ENCODE measurements at places on chromosomes 3 and 15.
A peak's percentile ranks its signal among the peaks of the same experiment; 100 is the strongest.

DNA sequence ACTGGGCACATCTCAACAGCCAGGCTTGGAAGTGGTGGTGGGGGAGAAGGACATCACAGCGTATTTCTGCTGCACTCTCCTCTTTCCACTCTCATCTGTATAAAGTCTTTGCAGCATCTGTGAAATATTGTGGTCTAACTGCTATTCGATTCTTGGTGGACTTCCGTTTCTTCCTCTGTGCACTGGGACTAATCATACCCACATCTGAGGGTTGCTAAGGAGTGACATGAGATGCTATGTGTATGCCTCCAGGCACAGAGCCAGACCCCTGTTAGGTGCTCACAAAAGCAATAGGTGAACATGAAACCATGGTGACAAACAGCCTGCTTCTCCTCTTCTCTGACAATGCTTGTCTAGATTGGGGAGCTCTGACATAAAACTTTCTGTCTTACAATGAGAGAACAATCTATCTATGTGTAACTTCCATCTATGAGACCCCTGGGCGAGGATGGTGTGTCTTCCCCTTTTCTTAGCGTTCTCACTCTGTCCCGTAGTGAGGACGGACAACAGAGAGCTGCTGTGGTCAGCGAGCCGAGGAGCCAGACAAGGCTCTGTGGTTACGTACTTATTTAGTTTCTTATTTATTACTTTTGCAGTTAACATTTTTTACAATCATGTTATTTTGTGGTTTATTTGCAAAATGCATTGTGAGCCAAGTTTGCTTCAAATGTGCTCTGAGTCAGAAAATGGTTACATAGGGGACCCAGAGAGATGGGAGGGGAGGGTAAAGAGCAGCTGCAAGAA, 196.7 kb upstream of the TPRG1 start:
- DNase-seq: no peak

- DNase-seq: no peak
Observed at GRCh38 chr15:55257938-55258337, 31.7 kb downstream of the RAB27A start.

DNA sequence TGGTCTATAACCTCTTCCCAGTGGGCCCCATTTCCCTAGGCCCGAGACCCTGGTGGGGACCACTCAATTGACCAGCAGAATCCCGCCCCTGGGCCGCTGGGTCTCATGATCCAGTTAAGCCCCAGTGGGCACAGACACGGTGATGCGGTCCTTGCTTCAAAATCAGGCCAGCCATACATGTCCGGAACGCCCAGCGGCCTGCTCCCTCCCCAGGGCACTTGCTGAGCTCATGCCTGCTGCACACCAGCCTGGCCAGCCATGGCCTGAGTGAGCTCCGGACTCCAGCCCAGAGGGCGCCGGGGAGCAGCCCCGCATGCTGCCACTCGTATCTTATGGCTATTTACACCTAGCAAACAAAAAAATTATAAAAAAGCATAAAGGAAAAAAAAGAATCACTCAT, 34.4 kb upstream of the IQSEC1 start:
- DNase-seq: no peak

- no peak for DNase-seq
Observed at GRCh38 chr3:28850186-28850585, 430.7 kb upstream of the RBMS3 start.

DNA sequence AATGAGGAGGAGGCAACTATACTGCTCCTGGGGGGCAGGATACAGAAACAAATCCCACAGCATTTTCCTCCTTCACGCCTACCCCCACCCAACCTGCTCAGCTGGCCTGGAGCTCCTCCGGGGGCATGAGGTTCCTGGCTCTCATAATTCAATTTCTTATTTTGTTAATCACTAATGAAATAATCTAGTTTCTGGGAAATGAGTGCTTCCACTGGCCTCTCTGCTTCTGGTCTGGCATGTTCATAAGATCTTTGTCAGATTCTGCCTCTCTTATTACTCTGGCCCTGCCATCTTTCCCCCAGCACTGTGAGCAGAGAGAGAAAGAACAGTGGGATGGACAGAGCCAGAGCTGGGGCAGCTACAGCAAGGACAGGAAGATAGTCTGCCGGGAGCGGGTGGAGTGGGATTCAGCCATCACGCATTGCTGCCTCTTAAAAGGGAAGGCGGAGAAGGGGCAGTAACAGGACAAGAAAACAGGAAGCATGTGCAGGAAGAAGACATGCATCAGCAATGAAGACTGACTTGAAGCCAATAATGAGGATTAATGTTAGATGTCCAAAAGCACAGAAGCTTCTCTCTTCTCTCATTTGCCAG, 13.6 kb downstream of the RPAP1 start:
- no peak for DNase-seq

- DNase-seq: no peak
Observed at GRCh38 chr3:12454816-12455121, 29.5 kb upstream of the TSEN2 start.

- DNase-seq: no peak
Observed at GRCh38 chr3:143277531-143277930, 158.0 kb downstream of the CHST2 start.

DNA sequence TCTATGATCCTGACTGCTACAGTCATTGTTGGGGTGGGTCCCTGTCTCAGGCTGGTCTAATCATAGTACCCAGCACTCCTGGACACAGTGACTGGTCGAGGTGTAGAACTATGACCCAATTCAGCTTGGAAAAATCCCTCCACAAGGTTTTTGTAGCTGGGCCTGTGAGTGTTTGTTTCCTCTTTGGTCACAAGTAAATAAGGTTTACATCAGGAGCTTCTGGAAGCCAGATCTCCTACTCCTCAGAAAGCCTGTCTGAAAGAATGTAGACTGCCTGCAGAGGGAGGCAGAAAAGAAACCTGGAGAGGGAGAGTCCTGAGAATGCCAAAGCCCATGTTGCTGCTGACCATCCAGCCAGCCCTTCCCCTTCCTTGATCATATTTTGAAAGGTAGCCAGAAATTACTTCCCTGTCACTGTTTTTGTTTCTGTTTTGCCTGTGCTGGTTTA, 123.2 kb downstream of the RAP2B start:
- DNase-seq: no peak

DNA sequence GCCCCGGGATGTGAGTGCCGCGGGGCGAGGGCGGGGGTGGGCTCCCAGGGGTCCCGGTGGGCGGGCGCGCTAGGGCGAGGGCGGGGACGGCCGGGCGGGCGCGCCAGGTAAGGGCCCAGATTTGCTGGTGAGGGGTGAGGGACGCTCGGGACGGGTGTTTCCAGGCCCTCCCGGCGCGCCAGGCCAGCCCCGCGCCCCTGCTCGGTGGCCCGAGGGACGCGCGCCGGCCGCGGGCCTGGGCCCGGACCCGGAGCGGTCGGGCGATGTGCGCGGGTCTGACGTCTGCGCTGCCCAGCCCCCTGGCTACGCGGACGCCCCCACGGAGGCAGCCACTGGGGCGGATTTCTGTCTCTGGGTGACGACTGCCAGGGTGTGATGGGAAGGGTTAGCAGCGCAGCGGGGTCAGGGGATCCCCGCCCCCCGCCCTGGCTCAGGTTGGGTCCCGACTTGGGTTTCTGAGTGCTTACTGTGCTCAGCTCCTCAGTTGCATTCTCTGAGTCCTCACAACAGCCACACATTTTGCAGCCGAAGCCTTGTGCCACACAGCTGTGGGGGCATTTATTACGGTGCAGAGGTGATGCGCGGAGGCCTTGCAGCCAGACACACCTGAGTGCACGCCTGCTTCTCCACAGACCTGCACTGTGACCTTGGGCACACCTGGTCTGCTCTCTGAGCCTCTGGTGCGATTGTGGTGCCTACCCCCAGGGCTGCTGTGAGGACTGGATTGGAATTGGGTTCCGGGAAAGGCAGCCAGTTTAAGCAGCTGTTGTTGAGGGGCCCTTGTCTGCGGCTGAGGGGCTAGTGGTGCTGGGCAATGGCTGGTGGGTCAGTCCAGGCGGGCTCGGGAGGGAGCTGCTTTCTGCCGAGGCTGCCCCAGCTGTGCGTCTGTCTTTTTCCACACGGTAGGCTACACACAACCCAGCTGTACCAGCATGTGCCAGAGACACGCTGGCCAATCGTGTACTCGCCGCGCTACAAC, 523 bp downstream of the HDAC11 start:
- DNase-seq: peak; percentile 15

DNA sequence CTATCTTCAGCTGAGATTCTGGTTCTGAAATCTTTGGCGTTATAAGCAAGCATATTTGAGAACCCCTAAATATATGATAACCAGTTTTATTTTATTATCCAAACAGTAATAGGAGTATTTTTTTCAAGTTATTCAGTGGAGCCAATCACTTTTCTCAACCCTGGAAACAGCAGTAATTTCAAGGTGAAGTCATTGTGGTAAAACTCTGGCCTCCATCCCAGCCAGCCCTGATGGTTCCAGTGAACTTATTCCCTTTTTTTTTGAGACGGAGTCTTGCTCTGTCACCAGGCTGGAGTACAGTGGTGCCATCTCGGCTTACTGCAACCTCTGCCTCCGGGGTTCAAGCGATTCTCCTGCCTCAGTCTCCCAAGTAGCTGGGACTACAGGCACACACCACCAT, 545.4 kb upstream of the IL12A start:
- no peak for DNase-seq

- DNase-seq: no peak
Observed at GRCh38 chr15:62812515-62812835, 230.1 kb upstream of the TPM1 start.

DNA sequence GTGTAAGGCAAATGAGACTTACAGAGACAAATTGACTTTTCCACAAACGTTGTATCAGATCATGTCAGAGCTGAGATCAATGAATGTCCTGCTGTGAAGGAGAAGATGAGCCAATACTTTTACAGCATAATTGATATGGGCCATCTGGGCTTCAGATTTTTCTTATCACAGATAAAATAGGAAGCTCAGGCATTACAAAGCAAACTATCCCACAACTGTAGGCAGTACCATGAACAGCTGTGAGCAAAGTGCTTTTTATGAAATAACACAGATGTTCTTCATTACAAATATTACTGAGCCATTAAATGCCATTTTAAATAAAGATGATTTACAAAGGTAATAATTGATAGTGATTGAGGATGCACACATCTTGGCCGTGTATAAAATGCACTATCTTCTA, 852.3 kb downstream of the OTOL1 start:
- DNase-seq: no peak

DNA sequence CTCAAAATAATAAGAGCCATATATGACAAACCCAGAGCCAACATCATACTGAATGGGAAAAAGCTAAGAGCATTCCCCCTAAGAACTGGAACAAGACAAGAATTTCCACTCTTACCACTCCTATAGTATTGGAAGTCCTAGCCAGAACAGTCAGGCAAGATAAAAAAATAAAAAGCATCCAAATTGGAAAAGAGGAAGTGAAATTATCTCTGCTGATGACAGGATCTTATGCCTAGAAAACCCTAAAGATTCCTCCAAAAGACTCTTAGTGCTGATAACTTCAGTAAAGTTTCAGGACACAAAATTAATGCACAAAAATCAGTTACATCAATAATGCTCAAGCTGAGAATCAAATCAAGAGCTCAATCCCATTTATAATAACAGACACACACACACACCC, 45.9 kb upstream of the SLC2A2 start:
- DNase-seq: no peak

GRCh38 chr3:190541008-190541407, 27.1 kb downstream of the IL1RAP start:
- DNase-seq: no peak

GRCh38 chr3:25493786-25494185, 65.7 kb downstream of the RARB start:
- DNase-seq: no peak

GRCh38 chr3:69748503-69748902, 9.2 kb downstream of the MITF start:
- no peak for DNase-seq

Measured in stimulated activated CD4-positive, alpha-beta T cell treated with anti-CD3 and anti-CD28 coated beads, Interleukin-4, amount 100 ng/mL, for 48 hours (primary cell).